Activated T-helper 1 cell treated with anti-CD3 and anti-CD28 coated beads, Interleukin-2, amount 50 U/mL, for 16 hours (primary cell): ENCODE measurements at places on chromosomes 5 and 9.

GRCh38 chr9:82080265-82080664, 91.7 kb downstream of the SPATA31D1 start:
- no peak for DNase-seq

GRCh38 chr5:8341406-8341805, 472.5 kb downstream of the MTRR start:
- DNase-seq, result no peak

DNA sequence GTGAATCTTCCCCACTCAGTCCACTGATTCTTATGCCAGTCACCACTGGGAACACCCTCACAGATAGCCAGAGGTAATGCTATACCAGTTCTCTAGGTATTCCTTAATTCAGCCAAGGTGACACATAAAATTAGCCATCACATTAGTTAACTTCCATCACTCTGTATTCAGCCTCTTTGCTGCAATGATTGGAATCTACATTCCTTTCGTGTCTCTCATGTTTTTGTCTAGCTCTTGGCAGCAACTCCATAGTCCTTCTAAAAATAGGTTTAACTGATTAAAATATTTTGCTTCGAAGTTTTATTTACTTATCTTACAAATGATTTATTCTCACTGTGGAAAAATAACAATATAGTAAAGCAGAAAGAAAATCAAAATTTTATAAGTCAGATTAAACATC, 19.6 kb upstream of the RNF20 start:
- DNase-seq, result no peak

DNA sequence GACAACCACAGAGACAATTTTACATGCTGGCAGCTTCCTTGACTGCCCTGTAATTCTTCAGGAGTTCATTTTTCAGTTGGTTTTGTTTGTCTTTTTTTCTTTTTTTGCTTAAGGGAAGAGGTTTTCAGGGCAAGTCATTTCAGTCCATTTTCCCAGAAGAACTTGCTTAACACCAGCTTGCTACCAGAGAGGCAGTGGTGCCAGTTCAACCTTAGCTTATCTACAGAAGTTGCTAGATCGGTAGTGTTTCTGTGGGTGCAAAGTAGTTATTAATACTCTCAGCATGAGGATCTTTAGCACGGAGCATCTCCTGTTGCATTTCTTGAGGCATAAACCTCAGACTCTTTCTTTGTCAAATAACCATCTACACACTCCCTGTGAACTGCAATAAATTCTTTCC, 1.1 kb downstream of the SPEF2 start:
- DNase-seq, result no peak

DNA sequence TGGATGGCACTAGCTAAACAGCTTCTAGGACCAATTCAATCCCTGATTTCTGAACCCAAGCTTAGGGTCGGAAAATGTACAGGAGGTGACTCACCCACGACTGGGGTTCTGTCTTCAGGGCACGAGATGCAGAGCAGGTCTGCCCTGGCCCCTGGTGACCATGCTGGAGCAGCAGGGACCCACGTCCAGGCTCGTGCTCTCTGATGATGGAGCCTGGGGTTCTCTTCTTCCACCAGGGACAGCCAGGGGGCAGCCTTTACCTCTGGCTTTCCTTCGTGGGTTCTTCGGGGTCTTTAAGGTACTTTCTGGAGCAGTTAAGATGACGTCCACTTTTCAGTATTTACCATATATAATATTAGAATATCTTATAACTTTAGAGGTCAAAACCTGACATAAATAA, 2.1 kb downstream of the CFAP77 start:
- no peak for DNase-seq

- DNase-seq, result no peak
Observed at GRCh38 chr5:135027266-135027696, 6.7 kb downstream of the PITX1 start.

- no peak for DNase-seq
Observed at GRCh38 chr5:122844910-122845228, 544 bp upstream of the SNX24 start.

DNA sequence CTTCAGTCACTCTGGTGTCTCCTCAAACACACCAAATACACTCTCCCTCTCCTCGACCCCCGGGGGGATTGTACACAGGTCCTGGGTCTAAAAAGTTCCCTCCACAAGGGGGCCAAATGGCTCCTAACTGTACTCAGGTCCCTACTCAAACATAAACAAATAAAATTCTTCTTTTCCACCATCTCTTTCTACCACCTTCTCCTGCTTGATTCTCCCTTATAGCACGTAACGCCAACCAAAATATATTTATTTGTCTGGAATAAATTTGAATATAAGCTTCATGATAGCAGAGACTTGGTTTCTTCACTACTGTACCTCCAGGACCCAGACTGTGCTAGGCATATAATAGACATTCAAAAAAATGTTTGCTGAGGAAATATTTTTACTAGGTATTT, 21.4 kb downstream of the ZNF608 start:
- DNase-seq, result no peak

DNA sequence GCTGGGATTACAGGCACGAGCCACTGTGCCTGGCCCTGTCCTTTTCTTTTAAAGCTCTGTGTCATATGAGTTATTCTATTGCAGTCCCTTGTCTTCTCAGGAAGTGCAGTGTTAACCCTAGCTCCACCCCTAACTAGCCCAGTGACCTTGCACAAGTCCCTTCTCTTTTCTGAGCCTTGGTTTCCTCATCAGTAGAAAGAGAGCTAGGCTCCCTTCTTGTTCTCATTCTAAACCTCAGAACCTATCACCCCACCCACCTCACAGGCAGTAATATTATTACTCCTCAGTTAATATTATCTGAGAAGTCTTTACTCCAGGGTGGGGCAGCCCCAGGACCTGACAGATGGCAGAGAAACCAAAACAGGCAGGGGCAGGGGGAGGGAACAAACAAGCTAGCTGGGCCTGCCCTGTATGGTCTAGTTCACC, 7.2 kb downstream of the CYFIP2 start:
- DNase-seq, result no peak

DNA sequence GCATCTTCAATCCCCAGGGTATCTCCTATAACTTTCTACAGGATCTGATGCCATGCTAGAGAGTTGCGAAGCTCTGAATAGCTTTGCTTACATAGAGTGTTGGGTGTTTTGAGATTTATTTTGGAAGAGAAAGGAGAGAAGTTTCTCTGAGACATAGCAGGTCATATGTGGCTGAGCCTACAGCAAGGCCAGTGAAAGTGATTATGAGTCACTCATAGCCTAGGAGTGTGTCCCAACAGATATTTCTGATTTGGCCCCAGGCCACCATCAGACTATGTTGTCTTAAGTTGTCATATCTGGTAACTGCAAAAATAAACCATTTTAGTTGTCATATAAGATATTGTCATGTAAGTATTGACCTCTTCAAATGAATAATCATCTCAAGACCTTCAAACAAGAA, 132.0 kb upstream of the RAI14 start:
- no peak for DNase-seq

- DNase-seq, result no peak
Observed at GRCh38 chr5:166427211-166427610, 1864.2 kb upstream of the WWC1 start.

DNA sequence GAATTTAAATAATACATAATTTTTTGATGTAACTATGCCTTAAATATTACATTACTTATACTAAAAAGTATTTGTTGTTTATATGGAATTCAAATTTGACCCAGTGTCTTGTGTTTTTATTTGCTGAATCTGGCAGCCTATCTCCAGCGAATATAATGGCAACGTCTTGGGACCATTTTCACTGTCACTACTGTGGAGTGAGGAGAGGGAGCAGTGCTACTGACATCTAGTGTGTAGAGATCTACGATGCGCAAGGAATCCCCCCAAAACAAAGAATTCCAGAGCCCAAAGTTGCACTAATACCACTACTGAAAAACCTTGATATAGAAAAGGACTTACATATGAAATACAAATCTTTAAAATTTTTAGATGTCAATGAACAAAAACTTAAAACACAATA, 314.4 kb downstream of the DRD1 start:
- DNase-seq, result no peak

DNA sequence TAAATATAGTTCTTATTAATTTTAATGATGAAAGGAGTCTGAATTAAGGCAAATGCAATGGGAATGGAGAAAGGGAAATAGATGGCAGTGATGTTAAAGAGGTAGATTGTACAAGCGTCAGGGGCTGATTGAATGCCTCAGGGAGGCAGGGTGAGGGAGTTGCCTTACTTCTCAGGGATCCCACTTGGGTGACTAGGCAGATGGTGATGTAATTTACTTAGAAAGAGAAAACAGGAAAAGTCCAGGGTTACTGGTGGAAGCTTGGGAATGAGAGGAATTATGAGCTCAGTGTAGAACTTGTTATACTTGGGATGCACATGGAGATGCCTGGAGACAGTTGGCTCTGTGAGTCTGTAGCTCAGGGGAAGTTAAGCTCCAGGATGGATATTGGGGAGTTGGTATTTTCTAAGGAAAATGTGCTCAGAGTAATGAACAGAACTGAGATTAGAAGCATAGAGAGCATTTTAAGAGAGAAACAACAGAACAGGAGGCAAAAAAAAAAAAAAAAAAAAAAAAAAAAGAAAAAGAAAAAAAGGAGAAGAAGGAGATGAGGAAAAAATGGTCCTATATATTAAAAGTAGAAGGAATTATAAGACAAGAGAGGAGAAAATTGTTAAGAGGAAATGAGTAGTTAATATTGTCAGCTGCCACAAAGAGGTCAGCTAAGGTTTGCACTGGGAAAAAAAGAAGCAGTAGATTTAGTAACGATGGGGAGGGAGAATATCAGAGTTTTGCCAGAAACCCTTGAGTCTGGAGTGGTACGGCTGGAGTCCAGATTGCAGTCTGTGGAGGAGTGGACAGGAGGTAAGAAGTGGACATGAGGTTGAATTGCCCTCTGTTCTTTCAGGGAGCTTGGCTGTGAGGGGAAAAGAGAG, 88.0 kb upstream of the ELL2 start:
- no peak for DNase-seq

- no peak for DNase-seq
Observed at GRCh38 chr5:177437623-177438022, 9.0 kb upstream of the PRR7 start.

- DNase-seq, result no peak
Observed at GRCh38 chr5:119187776-119188529, 117.1 kb downstream of the DMXL1 start.

DNA sequence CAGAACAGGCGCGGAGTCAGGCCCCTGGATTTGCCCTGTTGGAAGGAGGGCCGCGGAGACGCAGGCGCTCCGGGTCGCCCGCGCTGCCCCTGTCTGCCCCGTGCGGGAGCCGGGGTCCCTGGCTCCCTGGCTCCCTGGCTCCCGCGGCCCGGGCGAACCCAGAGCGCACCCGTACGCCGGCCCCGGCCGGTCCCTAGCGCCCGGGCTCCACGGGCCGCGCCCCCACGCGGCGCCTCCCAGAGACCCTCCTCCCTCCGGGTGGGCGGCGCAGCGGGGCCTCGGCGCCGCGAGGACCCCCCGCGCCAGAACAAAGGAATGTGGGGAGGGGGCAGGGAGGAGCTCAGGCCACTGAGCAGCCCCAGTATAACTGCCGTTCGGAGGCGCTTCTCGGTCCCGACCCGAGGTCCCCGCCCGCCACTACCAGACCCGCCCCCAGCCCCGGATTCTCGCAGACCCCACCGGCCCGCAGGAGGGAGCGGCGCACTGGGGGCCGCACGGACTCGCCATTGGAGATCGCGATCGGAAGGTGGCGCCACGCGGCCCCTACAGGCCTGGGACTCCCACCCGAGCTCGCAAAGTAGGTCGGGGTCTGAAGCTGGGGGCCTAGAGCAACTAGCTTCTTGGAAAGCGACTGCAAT, 2.4 kb downstream of the NFIL3 start:
- no peak for DNase-seq

DNA sequence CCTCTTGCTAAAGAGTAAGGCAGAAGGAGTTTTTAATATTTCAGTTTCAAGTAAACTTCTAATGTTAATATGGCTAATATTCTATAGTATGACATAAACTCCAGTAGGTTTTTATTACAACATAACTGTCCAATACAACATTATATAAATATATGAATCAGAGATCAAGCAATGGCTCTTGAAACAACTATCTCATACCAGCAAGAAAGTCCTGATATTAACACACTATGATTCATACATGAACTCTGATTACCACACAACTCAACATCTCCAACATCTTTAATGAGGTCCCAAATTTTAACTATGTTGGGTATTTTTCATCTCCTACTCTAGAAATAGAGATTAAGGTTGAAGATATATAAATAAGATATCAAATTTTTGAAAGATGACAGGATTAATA, 878.3 kb downstream of the TLE1 start:
- DNase-seq, result no peak

DNA sequence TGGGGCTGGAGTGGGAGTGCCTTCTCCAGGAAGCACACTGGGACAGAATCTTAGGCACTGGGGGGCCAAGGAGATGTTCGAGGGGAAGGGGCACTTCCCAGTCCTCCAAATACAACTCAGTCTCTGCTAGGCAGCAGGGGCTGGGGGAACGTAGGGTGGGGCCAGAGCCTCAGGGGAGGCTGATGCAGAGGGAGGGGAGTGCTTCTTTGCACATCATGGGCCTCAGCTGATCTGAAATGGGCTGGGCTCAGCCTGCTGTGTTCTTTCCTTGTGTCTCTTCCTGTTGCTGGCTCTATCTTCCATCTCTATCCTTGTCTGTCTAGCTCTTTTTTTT, 15.6 kb downstream of the PSD2 start:
- no peak for DNase-seq

DNA sequence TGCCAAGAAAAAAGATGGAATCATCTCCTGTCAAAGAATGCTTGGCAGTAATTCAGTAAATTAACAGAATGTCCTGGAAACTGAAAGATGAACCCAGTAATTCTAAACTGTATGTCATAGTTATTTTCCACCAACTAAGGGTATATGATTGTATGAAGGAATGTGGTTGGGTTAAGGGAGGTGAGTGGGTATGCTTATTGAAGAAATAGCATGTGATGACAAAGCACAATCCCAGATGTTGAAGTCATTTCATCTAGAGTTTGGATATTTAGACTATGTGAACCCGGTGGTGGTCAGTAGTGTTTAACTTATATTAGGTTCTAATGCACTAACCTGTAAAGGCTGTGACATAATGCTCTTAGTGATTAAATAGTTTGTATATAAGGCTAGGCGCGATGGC, 87.3 kb downstream of the CDKN2A start:
- DNase-seq, result no peak

- DNase-seq, result no peak
Observed at GRCh38 chr9:2824564-2824963, 19.3 kb downstream of the PUM3 start.

DNA sequence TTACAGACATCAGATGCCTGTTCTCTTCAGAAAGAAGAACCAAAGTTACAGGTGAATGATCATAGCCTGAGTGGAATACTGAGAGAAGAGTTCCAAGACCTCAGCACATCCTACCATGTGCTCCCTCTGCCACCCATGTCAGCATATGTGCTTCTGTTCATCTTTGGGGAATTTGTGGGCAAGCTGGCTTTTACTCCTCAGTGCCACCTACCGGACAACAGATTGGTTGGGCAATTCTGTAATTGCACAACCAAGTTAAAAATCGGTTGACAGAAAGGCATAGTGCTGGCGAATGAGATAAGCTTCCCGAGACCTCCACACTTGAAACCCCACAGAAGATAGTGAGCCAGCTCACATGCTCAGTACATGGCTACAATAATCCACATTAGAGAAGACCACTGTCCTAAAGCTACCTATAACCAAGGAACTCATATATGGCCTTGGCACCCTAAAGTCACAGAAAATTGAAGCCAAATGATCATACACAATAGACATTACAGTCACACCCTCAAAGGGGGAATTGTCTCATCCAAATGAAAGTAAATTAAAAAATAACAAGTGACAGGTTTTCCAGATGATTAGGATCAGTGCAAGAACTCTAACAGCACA, 1238.0 kb upstream of the NUDT12 start:
- no peak for DNase-seq
